ENCODE measurements at places on chromosomes 2 and 18.

- DNase-seq: no peak
These were observed 49.9 kb downstream of the SOX11 start for GRCh38 chr2:5742126-5742525.

DNA sequence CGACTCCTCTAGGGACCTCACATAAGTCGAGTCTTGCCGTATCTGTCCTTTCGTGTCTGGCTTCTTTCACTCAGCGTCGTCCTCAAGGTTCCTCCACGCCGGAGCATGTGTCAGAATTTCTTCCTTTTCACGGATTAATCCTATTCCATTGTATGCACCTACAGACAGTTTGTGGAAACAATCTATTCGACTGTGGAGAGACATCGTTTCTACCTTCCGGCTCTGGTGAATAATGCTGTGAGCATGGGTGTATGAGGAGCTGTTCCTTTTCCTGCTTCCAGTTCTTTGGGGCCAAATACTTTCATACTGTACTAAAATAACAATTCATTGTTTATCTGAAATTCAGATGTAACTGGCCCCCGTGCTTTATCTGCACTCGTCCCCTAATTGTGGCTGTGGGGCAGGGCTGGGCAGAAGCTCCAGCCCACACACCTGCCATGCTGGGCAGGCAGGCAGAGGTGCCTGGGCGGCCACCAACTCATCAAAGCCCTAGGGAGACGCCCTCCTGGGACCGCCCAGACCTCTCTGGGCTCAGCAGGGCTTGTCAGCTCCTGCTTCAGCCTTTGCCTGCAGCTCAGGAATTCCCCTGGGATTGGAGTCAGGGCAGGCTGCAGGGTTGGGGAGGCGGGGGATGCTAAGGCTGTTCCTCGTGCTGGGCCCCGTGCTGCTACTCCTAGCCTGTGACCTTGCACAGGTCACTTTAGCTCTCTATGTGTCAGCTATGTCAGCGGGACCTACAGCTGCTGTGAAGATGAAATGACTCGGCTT lies 14.5 kb downstream of the GPC1 start:
- no peak for DNase-seq

DNA sequence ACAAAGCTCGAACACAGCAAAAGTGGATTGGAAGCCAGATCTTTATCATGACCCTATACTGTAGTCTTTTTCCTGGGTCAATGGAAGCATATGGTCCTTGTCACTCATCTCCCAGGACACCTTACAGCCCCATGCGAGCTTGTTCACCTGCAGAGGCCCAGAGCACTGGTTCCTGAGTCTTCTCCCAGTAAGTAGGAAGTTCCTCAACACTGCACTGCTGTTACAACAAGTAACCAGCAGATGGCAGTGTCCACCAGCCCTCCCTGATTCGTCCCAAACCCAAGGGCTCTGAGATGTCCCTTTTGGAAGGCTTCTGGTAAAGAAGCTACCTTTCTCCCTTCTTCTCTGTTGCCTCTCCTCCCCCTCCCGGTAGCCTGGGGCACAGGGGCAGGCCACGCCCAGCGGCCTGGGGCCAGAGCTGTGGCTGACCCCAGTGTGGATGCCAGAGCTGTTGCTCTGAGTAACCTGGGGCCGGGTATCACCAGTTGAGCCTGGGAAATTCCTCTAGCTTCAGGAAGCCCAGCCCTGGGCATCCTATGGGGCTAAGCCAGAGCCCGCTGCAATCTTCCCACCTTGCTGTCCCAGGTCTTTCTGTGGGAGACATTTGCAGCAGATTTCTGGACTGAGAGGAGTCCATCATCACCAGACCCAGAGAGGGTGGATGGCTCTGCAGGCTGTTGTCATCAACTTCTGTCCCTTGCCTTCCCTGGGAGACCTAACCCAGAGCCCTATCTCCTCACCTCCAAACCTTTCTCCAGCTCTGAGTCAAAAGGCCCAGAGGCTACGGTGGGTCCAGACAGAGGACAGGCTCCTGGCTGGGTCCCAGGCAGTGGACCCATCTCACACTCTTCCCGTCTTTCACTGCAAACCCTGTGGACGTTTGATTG lies 5.3 kb upstream of the GDF7 start:
- peak; percentile 53 for DNase-seq

GRCh38 chr2:182522405-182522896 lies 95.6 kb upstream of the PDE1A start:
- DNase-seq: no peak
